ENCODE measurements at places on chromosomes 7 and 10.

DNA sequence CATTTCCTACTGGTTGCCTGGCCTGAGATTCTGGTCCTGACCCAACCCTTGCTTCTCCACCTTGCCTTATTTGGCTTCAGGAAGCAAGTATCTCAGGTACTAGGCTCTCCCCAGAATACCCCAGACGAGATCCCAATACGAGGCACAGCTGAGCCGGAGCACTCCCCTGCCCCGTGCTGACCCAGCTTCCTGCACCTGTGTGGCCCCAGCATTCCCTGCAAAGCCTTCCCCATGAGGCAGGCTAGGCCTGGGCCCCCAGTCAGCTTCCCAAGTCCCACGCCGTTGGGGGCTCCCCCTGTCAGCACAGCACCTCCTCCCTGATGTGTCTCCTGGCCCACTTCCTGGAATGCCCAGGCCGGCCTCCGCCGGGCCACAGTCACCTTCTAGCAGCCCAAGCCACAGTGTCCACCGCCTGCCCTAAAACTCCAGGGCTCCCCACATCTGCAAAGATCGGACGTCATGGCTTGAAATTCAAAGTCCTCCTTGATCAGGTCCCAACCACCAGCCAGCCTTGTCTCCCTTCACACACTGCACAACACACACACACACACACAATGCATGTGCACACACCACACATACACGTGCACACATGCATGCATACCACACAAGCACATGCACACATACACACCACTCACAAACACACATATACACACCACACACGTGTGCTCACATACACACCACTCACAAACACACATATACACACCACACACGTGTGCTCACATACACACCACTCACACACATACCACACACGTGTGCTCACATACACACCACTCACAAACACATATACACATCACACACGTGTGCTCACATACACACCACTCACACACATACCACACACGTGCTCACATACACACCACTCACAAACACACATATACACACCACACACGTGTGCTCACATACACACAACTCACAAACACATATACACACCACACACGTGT lies 78.9 kb upstream of the FOXK1 start:
- no peak for DNase-seq

DNA sequence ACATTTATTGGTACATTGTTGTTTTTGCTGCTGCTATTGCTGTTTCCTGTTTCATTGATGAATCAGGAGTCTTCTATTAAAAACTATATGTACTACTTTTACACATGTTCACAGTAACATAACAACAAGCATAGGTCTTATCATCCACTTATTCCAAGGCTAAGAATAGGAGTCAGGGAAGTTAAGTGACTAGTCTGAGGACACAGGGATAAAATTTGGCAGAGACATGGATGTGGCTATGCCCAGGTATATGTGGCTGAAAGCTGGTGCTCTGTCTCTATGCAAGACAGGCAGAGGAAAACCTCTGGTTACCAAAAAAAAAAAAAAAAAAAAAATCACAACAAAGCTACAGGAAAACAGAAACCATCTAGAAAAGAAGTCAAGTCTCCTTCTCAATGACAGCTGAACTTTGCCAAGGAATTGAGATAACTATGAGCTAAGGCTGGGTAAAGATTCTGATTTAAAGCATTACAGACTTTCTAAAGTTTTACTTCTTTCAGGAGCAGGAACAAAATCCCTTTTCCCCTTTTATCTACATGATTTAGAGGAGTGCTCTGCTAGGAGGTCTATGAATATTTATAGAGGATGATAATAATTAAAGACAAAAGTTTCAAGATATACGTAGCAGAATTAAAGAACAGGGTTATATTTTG lies 70.0 kb downstream of the GPR141 start:
- no peak for DNase-seq

DNA sequence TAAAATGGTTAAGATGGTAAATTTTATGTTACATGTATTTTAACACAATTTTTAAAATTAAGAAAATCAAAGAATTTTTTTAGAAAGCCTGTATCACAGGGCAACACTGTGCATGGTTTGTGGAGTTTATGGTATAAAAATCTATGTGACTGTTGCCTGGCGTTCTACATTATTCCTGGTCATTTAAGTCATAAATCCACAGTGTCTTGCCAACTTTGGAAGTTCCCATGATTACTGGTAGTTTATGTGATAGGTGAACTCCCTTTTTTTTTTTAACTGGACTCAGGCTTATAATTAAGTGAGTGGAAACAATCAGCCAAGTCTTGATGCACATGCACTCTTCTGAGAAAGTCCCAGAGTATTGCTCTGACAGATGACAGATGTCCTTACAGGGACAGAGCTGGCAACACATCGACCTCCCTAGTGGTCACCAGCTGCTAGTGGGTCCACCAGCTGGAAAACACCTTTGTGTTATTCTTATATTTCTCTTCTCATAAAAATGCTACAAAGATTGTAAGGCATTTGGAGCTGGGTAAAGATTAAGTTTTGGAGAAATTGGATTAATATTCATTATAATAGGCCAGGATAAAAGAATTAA lies 8.8 kb upstream of the STN1 start:
- no peak for DNase-seq

DNA sequence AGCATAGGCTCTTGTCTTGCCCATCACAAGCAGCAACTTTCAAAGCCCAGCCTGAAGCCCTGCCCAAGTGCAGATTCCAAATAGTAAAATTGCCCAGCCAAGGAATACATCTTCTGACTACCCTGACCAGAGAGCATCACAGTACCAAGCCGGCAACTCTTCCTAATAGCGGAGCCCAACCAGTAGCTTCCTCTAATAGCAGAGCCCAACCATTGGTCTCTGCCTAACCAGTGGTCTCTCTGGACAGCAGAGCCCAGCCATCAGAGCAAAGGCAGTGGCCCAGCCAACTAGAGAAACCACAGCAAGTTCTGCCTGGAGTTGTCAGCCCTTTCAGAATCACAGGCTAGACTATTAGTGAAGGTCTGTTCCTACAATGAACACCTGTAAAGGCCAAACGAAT lies 285.6 kb downstream of the HGF start:
- no peak for DNase-seq

GRCh38 chr7:13792208-13792607 lies 197.3 kb downstream of the ETV1 start:
- no peak for DNase-seq

- DNase-seq: no peak
Measured at GRCh38 chr7:48742079-48742798, 182.1 kb upstream of the CDC14C start.

Data from GM12864 (cell line).